ENCODE measurements at places on chromosomes 6 and 20.

DNA sequence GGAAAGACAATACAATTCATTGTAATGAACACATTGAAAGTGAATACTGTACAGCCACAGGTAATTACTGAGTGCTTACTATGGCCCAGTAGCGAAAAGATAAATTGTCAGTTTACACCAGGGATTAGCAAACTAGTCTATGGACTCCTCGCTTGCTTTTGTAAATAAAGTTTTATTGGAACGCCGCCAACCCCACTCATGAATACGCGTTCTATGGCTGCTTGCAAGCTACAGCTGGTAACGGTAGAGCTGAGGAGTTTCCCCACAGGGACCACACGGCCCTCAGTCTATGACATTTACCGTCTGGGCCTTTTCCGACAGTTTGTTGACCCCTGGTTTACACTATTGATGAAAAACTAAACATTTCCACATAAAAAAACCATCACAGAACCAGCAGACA, 24.2 kb downstream of the LAMA5 start:
- DNase-seq = no peak

GRCh38 chr20:13670160-13670559, 31.4 kb upstream of the TASP1 start:
- no peak for DNase-seq

- no peak for DNase-seq
Measured at GRCh38 chr20:62122654-62123449, 577 bp downstream of the LSM14B start.

GRCh38 chr6:90107771-90108282, 188.8 kb downstream of the BACH2 start:
- no peak for DNase-seq

DNA sequence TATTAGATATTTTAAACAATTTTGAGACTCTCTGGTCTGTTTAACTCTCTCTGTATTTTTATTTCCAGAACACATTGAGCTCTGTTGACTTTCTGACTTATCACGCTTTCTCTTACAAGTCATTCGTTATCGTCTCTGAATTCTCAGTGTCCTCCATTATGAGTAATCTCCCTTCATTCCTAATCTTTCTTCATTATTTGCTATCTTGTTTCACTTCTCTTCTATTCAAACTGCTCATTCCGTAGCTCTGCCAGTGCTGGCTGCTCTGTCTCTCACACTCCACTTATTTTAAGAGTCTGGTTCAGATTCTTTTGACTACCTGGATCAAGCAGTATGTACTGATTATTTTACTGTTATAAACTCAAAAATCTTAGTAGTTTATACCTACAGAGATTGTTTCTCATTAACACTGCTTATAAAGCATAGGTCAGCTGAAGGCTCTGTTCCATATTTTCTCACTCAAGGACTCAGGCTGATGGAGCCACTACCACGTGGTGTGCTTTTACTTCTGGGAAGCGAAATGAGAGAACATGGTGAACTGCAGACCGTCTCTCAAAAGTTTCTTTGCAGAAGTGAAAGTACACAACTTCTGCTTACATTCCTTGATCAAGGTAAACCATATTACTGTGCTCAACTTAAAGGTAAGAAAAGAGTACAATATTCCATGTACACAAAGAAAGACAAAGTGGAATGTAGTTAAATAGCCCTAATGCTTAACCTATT, 485.2 kb downstream of the GRIK2 start:
- DNase-seq = no peak

- no peak for DNase-seq
Measured at GRCh38 chr6:42569102-42570028, 5.5 kb downstream of the UBR2 start.

DNA sequence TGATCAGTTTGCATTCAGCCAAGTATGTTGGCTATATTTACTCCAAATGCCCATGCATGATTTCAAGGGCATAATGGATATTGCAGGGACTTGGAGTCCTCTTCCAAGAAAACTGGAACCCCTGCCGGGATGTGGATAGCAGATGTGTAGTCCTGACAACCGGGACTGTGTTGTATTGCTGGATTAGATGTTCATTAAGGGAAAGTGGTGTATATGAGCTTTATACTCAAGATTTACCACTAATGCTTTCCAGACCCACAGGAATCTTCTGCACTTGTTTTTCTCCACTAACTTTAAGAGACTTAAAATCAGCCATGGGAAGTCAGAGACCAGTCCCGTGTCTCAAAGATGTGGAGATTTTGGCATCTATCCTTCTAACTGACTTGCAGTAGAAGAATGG, 770.9 kb downstream of the HDGFL1 start:
- DNase-seq = no peak

DNA sequence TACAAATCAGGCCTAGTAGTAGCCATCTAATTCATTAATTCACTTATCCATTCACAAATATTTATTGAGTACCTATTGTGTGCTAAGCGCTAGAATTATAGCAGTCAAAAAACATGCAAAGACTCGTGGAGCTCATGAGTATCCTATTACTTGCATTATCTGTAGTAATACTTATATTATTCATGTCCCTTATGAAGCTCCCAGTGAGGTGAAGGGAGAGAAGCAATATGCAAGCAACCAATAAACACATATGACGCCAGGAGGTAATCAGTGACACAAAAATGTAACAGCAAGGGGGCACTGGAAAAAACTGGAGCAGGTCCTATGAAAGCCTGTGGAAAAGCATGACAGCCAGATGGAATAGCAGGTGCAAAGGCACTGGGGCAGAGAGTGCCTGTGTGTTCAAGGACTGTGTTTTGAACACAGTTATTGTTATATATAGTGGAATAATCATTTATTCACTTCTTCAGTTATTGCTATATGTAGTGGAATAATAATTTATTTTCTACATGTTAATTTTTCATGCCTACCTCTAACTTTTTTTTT, 109.5 kb downstream of the KIF13A start:
- DNase-seq = no peak

DNA sequence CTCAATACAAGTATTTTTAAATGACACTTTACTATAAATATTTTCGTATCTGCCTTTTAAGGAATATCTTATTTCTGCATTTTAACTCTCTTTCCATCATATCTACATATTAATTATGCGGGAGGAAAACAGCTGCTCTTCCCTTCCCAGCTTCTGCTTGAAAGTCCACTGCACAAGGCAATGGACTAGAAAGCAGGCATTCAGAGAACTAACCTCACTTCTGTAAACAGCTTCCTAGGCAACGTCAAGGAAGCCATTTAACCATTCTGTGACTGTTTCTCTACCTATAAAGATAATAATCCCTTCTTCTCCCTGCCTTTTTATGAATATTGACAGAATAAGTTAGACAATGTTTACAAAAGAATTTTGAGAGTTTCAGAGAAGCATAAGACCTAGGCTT, 319.4 kb downstream of the BTBD9 start:
- DNase-seq = no peak

- no peak for DNase-seq
Measured at GRCh38 chr6:21078497-21078896, 515.1 kb upstream of the SOX4 start.

DNA sequence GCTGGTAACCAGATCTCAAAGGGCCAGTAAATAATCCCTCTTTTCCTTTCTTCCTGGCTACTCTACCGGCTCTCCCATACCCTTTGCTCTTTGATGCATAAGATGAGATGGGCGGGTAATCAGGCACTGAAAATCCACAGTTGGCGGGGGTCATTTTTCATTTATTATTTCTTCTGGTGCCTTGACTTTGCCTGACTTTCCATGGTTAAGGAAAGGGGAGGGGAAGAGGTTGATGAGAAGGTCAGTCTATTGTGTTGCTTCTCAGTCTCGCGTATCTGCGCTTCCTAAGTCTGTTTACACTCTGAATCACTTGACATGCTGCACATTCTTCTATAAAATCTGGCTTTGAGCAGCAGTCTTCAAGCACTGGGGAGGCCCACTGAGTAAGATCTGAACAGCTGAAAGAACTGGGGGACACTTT, 121.1 kb upstream of the HDGFL1 start:
- DNase-seq = no peak

DNA sequence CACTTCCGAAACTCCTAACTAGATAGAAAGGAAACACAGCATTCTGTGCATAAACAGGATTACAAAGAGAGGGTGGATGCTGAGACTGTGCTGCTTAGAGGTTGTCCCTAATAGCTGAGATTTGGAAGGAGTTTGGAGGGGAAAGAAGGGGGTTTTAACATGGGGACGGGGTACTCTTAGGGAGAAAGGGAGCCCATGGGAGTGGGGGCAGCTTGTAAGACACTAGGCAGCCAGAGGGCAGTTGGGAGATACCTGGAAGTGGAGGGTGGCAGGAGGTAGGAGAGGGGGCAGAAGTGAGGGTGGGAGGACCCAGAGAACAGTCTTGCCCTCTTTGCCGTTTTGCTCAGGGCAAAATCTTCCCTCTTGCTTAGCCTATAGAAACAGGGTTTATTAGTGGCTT, 16.4 kb downstream of the MANBAL start:
- no peak for DNase-seq

DNA sequence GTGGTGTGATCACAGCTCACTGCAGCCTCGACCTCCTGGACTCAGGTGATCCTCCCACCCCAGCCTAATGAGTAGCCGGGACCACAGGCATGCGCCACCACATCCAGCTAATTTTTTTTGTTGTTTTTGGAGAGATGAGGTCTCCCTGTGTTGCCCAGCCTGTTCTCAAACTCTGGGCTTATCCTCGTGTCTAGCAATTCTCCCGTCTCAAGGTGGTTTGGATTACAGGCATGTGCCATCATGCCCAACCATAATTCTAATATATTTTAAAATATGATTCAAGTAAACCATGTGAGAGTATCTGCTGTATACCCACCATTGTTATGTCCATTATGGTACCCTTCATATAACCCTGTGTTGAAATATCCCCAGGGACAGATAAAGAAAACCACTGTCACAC, 60.3 kb upstream of the C20orf144 start:
- no peak for DNase-seq

DNA sequence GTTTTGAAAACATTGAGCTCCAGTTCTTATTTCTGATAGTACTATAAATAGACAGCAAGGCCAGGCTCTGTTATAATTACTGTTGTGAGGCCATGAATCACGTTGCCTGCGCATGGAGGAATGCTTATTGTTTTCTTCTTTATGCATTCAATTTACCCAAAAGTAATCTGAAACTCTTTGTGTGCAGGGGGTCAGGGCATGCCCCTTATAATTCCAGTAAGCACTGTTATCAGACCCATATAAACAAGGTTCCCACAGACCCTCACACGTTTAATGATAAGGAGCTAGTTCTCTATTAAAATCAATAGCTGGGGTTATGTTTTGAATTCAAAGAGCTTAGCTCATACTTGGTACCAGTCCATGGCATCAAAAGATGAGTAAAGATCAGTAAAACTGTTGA, 174.8 kb upstream of the ARG1 start:
- DNase-seq = no peak

DNA sequence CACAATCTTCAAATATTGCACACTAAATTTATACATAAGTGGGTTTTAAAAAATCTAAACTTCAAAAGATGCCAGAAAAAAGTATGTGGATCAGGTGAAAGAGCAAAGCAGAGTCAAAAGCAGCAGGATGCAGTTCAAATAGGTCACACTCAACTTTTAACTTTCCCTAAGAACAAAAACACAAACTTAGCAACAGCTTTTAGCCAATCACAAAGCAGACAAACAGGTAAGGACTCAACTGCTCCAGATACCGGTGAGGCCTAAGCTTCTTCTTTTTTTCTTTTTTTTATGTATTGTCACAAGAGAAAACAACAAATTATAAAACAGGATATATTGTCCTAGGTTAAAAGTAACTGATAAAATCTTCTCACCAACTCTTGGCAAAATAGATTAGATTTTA, 74.7 kb downstream of the SESN1 start:
- no peak for DNase-seq

DNA sequence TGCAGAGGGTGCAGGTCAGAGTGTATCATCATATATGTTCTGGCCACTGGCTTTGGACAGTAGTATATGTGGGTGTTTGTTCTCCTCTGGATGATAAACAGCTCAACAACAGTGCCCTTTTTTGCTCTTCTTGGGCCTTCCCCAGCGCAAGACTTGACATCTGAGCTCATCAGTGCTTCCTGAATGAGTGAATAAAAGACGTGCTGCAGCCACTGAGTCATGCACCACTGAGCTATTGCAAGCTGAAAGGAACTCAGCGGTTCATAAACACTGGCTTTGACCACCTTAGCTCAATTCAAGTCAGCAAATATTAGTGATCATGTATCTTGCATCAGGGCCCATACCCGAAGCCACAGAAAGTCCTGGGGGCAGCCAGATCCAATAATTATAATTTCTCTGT, 105.3 kb upstream of the KCNG1 start:
- no peak for DNase-seq

GRCh38 chr20:30513050-30513628, 744.3 kb upstream of the DEFB115 start:
- no peak for DNase-seq

- no peak for DNase-seq
Measured at GRCh38 chr20:23583526-23583925, 15.2 kb upstream of the CST9L start.

GRCh38 chr6:15426901-15427300, 181.0 kb downstream of the JARID2 start:
- no peak for DNase-seq

DNA sequence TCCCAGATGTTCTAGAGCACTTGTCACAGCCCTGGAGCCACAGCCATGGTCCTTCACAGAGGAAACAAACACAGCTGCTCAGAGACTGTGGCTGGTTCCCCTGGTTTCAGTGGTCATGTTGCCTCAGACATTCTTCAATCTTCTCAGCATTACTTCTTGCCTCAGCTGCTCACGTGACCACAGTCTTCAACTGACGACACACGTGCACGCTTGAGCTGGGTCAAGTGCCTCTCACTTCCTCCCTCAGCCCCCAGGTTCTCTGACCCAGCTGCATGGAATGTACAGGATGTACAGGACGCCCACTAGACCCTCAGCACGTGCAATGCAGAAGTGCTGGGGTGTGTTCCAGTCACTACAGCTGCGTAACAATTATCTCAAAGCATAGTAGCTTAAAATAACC, 159.8 kb upstream of the GGTLC1 start:
- DNase-seq = no peak

DNA sequence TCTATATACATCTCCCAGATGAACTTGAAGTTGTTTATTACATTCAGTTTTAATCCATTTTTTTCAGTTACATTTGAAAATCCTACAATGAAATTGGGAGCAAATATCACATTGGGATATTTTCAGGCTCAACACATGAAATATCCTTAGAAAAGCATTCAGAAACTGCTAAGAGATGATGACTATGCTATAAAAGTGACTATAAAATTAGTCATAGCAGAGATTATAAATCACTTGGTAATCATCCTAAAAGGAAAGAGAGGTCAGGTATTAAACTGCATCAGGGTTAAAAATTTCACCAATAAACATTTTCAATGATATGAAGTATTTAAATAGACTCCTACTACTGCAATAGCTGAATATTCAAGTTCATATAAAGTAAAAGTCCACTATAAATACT, 987.7 kb downstream of the GRIK2 start:
- no peak for DNase-seq

- no peak for DNase-seq
Measured at GRCh38 chr20:40233406-40233805, 455.6 kb downstream of the MAFB start.
